ENCODE measurements at places on chromosomes 11 and 22.

GRCh38 chr11:17597770-17598169, 50.7 kb downstream of the OTOG start:
- no peak for ATAC-seq

DNA sequence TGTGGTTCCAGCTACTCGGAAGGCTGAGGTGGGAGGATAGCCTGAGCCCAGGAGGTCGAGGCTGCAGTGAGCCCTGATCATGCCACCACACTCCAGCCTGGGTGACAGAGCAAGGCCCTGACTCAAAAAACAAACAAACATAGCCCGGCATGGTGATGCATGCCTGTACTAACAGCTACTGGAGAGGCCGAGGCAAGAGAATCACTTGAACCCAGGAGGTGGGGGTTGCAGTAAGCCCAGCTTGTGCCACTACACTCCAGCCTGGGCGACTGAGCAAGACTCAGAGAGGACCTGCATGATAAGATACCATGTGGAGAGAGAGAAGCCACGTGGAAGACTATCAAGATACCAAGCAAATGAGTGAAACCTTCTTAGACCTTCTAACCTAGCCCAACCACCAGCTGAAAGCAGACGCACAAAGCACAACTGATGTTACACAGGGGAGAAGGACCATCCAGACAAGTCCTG, 36.1 kb downstream of the AMBRA1 start:
- ATAC-seq = no peak

GRCh38 chr11:65127473-65128181, 5.5 kb downstream of the MRPL49 start:
- ATAC-seq = no peak

GRCh38 chr11:78282821-78283220, 94.1 kb downstream of the USP35 start:
- no peak for ATAC-seq

GRCh38 chr11:109507331-109507730, 85.3 kb downstream of the C11orf87 start:
- ATAC-seq = no peak

DNA sequence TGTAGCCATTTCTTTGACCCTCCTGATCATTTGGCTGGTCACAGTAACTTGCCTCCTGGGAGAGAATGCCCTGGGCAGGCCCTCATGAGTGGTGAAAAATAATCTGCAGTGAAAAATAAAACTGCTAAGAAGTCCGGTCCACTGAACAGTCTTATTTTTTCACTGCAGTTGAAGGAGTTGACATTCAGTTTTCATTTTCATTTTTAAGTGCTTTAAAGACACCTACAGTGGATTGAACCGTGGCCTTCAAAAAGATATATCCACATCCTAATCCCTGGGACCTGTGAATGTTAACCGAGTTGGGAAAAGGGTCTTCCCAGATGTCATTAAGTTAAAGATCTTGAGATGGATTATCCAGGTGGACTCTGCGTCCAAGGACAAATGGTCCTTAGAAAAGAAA, 153.6 kb upstream of the GRK3 start:
- no peak for ATAC-seq

DNA sequence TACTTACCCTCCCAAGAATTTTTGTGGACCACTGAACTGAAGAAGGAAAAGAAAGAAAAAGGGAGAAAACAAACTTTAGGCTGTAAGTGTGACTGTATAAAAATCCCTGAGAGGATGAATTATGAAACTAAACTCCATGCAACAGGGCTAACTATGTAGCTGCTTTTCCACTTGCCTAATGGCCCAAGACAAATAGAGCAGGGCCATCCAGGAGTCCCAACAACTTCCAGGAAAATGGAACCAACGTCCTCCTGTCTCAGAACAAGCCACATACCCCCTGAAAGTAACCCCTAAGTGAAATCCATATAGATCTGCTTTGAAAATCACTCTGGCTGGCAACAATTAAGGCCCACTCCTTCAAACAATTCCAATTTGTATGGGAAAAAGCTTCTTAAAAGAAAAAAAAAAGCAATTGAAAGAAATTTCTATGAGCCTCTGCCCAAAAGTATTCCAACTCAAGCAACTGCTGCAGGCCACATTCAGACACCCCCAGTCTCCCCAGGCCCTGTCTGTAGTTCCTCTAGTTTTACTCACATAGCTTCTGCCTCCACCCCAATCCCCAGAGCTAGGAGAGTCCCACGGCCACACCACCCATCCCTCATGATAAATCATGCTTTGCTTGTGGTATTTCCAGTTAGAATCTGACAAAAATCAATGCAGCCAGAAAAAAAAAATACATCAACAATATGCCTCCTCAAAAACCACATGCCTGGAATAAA, 12.7 kb downstream of the RBFOX2 start:
- ATAC-seq = peak; percentile 26

DNA sequence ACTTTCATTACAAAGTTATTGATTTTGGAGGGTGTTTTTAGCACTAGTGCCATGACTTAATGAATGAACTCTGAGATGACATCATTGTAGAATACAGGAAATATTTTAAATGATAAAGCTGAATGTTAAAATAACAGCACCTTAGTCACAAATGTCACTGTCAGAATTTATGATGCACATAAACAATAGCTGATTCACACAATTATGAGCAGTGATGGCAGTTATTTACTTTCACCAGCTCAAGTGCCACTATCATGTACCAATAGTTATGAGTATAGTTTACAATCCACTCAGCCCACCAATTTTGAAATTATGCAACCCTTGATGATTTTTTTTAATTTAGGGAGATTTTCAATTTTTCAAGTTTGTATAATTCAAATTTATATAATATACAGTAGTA, 23.0 kb downstream of the SERPING1 start:
- ATAC-seq = no peak

All from SK-N-SH treated with all-trans-retinoic acid at 6 μM for 48 hours (cell line).